ENCODE measurements at places on chromosomes 6 and 20.
A peak's percentile ranks its signal among the peaks of the same experiment; 100 is the strongest.

DNA sequence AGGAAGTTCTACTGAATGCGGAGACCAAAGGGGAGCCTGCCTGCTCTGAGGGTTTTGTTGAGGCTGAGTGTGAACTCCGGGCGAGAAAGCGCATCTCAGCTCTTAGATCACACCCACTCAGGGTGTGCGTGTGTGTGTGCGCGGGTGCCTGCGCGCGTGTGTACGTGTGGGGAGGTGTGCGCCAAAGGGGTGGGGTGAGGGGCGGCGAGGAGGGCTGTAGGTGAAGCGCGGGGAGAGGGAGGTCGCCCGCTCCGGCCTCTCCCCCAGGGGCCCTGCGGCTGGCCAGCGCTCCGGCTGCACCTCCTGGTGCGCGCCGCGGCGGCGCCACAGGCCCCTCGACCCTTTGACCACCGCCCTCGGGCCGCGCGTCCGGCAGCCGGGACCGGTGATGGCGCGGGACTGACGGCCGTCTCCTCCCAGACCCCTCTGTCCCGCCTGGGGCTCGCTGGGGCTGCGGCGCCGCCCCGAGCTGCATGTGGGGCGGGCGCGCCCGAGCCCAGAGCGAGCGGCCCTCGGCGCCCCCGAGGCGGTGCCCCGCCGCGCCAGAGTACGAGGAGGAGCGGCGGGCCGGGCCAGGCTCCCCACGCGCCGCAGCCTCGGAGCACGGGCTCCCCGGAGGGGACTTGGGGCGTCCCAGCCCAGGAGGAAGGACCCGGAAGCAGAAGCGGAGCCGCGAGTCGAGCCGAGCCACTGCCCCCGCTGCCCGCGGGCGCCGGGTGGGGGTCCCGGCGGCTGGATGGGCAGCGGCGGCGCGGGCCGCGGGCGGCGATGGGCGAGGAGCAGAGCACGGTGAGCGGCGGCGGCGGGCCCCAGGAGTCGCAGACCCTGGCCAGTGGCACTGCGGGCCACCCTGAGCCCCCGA lies at the start of gene RNF217:
Gene RNF217, plus strand, starts transcription at position 661 of the 862 bp plus-strand sequence. Its CDS starts 108 bp downstream, at position 769.
- DNase-seq = peak; percentile 15

GRCh38 chr20:50378170-50379000 lies 131.8 kb upstream of the PTPN1 start:
- DNase-seq = no peak

- DNase-seq = no peak
These were observed 322.5 kb downstream of the BMP2 start for GRCh38 chr20:7090001-7090400.

DNA sequence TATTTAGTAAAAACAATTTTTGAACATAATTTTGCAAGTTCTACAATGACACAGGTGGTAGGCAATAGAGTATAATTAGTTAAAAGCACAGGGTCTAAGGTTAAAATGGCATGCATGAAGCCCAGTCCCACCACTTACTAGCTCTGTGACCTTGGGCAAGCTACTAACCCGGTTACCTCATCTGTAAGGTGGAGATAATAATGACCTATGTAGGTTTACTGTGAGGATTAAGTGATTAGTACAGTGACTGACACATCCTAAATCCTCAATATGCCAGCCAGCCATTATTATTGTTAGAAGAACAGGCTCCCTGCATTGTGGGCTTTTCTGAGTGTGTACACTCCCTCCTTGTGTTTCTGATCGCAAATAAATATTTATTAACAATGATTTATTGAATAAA lies 26.2 kb downstream of the ATXN1 start:
- DNase-seq = no peak

- DNase-seq = no peak
These were observed 335.4 kb upstream of the ID4 start for GRCh38 chr6:19501737-19502245.

DNA sequence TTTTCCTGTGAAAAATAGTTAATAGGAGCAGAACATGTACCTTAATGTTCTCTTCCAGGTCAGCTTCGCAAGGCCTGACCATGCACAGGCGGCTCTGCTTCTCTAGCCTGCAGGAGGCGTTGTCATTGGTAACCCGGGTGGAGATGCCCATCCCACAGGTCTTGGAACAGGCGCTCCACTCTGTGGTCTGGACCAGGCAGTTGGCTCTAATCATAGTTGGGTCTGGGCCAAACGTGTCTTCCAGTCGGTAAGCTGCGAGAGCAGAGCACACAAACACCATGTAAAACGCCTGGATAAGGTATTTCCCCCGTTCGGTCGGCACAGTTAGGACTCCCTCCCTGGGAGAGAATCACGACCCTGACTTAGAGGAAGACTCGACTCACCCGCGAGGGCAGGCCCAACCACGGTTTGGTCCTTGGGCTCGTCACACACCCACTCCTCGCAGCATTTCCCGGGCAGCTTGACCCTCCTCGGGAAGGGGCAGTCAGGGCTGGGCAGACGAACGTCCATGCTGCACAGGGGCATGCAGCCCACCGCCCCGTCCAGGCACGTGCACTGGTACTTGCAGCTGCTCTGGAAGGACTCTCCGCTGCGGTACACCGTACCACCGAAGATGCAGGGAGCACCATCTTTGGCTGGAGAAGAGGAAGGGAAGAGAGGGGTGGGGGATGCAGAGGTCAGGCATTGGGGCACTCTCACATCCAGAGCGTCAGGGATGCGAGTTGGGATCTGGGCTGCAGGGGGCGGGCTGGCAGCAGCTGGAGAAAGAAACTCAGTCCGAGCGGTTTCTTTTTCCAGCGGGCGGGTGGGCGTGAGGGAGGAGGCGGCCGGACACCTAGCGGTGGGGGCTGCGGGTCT lies 1.0 kb downstream of the CCN2 start:
- no peak for DNase-seq

DNA sequence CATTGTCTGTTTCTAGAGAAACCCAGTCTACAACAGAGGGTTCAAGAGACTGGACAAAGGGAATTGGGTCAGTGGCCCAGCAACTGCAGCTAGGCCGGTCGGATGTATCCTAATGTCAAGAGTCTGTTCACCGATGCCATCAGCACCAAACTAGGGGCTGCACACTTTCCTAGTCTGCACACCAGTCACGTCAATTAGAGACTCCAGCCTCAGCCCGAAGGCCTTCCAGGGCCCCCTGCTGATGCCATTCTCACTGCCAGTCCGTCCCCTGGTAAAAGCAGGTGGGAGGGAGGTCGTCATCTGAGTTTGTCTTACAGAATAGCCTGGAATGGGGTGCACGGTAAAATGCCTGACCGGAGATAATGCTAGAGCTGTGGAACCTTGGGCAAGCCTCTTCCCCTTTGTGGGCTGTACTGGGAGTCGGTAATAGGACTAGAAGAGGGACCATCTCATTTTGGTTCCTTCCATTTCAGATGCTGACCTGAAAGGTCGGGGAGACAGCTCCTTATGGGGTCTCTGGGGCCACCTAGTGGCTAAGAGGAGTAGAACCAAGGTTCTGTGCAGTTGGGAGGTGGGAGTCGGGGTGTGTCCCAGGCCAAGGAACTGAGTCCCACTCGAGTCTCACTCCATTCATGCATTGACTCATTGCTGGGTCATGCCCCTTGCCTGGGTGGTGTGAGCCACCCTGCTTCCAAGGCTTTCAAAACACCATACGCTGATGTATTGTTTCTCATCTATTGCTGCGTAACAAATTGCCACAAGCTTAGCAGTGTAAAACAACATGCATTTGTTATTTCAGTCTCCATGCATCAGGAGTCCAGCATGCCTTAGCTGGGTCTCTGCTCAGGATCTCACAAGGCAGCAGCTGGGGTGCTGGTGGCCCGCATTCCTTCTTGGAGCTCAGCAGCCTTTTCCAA lies 5.1 kb downstream of the SOX12 start:
- DNase-seq = peak; percentile 64

DNA sequence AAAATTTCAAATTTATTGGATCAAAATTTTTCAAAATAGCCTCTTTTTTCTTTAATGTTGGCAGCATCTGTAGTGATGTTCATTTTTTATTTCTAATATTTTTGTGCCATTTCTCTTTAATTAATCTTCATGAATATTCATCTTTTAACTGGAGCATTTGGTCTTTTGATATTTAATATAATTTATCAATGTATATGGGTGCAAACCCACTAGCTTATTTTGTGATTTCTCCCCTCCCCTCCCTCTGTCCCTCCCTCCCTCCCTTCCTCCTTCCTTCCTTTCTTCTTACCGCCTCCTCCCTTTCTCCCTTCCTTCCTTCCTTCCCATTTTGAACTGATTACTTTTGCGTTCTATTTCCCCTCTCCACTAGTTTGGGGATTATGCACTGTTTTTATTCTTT lies 49.2 kb downstream of the TGM2 start:
- no peak for DNase-seq

GRCh38 chr6:122066200-122066599 lies 333.3 kb upstream of the HSF2 start:
- DNase-seq = no peak

- no peak for DNase-seq
These were observed 17.0 kb upstream of the DDO start for GRCh38 chr6:110432285-110432900.

- no peak for DNase-seq
These were observed 55.5 kb upstream of the MYO6 start for GRCh38 chr6:75693534-75693933.

GRCh38 chr6:20778912-20779311 lies 244.7 kb downstream of the CDKAL1 start:
- DNase-seq = no peak

GRCh38 chr6:41781366-41781730 lies 766 bp downstream of the PRICKLE4 start:
- DNase-seq = no peak

DNA sequence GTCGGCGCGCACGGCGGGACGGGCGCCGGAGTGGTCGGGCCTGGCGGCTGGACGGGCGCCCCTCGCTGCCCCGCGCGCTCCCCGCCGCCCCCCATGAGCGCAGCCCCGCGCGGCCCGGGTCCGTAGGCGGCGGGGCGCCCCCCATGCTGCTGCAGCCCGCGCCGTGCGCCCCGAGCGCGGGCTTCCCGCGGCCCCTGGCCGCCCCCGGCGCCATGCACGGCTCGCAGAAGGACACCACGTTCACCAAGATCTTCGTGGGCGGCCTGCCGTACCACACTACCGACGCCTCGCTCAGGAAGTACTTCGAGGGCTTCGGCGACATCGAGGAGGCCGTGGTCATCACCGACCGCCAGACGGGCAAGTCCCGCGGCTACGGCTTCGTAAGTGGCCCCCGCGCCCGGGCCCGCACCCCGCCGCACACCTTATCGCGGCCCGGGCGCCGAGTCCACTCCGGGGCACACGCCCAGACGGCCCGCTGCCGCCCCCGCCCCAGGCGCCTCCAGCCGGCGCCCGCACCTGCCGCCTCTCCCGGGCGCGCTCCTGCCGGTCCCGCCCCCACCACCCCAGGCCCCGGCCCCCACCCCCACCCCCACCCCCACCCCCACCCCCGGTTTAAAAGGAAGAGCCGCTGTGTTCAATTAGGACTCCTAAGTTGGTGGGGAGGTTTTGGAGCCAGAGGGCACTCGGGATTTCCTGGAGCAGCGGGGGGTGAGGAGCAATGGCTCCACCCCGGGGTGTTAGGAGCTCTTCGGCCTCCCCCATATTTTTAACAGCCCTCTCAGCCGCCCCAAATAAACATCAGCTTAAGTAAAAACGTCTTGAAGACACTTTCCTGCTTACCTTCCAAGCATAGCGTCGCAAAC lies 474 bp downstream of the RBM38 start:
- no peak for DNase-seq

DNA sequence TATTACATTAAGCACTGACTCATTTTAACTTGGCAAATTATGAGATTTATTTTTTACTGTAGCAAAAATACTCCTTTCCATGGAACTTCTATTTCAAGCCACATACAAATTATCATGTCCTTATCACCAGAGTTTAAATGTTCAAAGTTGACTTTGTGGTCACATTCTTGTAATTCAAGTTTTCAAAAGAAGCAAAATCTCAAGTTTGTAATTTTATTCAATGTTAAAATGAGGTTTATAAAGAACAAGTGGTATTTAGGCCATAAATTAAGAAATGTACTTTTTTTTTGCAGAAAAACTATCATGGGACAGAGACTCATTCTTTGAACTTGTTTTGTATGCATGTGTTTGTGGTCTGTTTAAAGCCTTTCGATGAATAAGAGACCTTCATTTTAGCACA lies 811.5 kb downstream of the TENT5A start:
- DNase-seq = no peak

DNA sequence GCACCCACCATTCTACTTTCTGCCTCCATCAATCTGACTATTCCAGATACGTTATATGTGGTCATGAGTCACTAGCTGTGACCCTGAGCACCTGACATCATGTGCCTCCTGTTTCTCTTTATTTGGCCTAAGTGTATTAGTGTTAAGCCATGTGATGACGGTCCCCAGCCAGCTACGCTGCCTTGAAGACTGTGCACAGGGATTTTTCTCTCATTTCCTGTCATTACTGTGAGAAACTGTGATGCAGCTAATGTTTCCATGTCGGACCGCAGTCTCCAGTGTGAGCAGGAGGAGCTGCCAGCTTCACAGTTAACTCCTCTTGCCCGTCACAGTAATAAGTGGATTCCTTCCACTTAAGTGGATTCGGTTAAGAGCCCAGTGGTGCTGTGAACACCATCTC lies 9.9 kb upstream of the SPATS1 start:
- peak; percentile 22 for DNase-seq

DNA sequence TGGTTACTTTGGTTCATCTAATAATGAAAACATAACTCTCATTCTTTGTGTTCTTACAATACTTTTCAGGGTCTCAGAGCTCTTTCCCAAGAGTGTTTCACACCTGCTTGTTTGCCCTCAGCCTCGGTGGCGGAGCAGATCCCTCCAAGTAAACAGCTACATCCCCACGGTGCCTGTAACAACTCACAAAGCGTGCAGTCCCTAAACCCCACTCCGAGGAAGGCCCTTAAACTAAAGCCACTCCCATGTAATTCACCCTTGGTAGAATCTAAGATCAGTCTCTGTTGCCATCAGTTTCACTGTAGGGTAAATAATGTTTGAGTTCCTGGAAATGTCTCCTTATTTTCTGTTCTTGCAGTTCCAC lies 101.1 kb downstream of the TFAP2A start:
- no peak for DNase-seq

- no peak for DNase-seq
These were observed 608.9 kb downstream of the PRKN start for GRCh38 chr6:162118706-162119105.

DNA sequence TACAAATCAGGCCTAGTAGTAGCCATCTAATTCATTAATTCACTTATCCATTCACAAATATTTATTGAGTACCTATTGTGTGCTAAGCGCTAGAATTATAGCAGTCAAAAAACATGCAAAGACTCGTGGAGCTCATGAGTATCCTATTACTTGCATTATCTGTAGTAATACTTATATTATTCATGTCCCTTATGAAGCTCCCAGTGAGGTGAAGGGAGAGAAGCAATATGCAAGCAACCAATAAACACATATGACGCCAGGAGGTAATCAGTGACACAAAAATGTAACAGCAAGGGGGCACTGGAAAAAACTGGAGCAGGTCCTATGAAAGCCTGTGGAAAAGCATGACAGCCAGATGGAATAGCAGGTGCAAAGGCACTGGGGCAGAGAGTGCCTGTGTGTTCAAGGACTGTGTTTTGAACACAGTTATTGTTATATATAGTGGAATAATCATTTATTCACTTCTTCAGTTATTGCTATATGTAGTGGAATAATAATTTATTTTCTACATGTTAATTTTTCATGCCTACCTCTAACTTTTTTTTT lies 109.5 kb downstream of the KIF13A start:
- no peak for DNase-seq

- peak; percentile 28 for DNase-seq
These were observed 577 bp downstream of the LSM14B start for GRCh38 chr20:62122654-62123449.

Measured in NCI-H2227 treated with DMSO at 0.1 percent for 48 hours (cell line).